ENCODE measurements at places on chromosomes 7 and 10.

GRCh38 chr10:75772153-75772887 lies 340.9 kb downstream of the LRMDA start:
- DNase-seq = no peak

DNA sequence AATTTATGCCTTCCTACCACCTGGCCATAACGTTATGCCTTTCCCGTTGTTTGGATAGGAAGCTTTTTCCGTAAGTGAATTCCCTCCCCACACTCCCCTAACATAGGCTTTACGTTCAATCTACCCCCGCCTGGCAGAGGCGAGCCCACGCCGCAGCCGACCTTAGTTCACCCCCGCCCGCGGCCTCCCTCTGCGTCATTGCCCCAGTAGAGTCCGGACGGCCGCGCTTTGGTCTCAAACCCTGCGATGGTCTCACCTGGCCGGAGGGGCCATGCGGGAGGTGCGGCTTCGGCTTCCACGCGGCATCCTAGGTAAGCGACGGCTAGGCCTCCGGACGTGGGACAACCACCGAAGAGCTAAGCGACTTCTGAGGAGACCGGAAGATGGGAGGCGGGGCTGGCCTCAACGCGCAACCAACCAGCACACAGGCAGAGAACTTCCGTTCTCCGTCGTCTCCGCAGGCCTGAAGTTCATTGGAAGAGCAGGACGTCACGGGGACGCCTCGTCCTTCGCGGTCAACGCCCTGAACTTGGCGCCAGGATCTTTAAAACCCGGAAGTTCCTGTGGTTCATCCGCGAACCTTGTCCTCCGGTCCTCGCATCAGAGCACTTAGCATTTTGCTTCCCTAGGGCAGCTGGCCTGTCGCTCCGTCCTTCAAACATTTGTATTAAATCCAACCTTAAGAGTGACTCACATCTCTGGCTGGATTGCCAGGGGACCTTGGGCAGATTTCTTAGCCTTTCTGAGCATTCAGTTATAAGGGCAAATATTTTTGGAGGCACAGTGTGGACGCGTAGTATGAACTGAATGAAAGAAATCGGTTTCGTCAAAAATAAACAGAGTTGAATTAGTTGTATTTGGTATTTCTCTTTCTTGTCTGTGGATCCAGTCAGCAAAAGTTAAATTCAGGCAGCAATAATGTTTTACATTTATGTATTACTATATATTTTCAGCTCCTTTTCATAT lies at the start of gene CHCHD2:
TSS of gene CHCHD2 (minus strand) at position 369 of the 966 bp plus-strand sequence. CDS start at position 306, 63 bp downstream.
- peak; percentile 90 for DNase-seq

DNA sequence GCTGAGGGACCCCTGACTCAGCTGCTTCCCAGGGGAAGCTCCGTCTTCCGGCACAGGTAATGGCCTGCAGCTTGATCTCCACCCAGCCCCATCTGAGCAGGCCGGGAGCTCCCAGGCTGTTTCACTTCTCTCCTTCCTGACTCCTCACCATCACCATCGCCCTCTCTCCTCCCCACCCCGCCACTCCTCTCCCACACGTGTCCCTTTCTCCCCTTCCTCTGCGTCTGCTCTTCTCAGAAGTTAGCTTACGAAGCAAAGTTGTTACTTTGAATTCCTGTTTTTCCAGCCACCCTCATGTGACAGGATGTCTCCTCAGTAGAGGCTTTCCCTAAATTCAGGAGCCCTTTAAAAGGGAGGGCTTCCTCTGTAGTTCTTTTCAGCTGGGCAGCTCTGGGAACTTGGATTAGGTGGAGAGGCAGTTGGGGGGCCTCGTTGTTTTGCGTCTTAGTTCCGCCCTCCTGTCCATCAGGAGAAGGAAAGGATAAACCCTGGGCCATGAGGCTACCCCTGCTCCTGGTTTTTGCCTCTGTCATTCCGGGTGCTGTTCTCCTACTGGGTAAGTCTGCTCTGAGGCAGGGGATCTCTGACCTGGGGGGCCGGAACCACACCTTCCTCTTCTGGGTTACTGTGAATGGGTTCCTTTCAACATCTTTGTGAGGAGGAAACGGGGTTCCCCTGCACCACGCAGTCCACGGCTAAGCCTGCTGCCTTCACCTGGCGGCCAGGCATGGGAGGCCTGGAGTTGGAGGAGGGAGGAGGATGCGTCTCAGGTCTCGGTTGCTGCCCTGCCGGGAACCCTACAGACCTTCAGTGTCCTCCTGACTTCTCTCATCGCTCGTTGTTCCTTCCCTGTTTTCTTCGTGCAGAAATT lies at the start of gene MRC1:
TSS of gene MRC1 (plus strand) at position 378 of the 871 bp plus-strand sequence. CDS start at position 496, 118 bp downstream.
- DNase-seq = no peak

GRCh38 chr10:125264091-125264490 lies 103.7 kb upstream of the CTBP2 start:
- DNase-seq = no peak

DNA sequence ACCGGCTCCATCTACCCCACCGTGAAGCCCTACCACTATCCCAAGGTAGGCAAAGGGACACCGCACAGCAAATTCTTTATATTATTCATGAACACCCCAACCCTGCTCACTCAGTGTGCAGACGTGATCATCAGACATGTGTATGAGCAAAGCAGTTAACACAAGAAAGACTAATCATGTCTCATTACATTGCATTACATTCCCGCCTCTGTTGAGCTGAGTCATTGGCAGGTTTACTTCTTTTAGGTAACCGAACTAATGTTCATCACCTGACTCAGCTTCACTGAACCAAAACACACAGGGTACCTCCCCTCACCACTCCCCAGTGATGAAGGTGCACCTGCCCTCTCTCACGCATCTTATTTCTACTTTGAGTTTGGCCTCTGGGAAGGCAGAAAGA lies 233.4 kb downstream of the PAXIP1 start:
- no peak for DNase-seq

GRCh38 chr7:1269336-1269890 lies 36.7 kb downstream of the UNCX start:
- no peak for DNase-seq

GRCh38 chr7:102810916-102811315 lies 62.1 kb downstream of the FAM185A start:
- no peak for DNase-seq

- DNase-seq = no peak
These were observed 187.5 kb downstream of the CELF2 start for GRCh38 chr10:11205030-11205772.

DNA sequence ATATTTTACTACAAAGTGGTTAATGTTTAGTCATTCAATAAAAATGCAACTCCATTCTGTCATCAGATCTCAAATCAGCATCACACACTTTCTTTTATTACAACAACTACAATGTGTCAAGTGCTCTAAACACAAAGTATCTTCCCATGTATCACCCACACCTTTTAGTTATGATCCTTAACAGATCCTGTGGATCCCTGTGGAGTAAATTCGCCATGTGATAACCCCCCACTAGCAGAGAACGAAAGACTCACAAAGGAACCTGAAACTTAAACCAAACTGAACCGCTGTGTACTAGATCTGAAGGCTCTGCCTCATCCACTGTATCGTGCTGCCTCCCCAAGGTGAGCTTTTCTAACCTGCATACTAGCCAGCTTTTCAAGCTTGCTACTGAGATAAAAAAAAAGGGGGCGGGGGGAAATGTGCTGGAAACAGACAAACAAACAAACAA lies 1.7 kb downstream of the DPY19L1 start:
- DNase-seq = no peak

DNA sequence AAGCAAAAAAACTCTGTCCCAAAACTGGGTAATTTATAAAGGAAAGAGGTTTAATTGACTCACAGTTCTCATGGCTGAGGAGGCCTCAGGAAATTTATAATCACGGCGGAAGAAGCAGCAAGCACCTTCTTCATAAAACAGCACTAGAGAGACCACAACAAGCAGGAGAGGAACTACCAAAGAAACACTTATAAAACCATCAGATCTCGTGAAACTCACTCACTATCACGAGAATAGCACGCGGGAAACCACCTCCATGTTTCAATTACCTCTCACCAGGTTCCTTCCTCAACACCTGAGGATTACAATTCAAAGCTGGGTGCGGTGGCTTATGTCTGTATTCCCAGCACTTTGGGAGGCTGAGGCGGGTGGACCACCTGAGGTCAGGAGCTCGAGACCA lies 48.5 kb downstream of the PDIA4 start:
- no peak for DNase-seq

- DNase-seq = no peak
These were observed 169.7 kb upstream of the PHYHIPL start for GRCh38 chr10:59006511-59007306.

- no peak for DNase-seq
These were observed 30.5 kb downstream of the CPED1 start for GRCh38 chr7:121019018-121019417.

DNA sequence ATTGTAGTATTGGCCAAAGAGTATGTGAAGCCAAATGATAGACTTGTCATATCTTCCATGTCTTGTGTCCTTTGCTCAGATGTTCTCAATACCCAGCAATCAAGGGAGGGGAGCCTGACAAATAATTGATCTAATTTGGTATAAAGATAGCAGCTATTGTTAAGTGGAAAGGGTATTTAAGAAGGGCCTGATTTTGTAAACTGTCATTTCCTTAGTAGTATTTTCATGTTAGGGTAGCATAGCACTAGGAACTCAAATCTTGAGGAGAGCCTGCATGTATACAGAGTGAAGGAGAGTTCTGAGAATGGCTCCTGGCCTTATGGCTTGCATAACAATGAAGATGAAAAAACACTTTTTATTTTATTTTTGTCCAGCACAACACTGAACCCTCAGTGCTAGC lies 53.1 kb downstream of the GNAI1 start:
- no peak for DNase-seq

- DNase-seq = no peak
These were observed 8.8 kb downstream of the DPYSL4 start for GRCh38 chr10:132195366-132196075.

GRCh38 chr10:79020015-79020491 lies 48.7 kb upstream of the ZMIZ1 start:
- DNase-seq = no peak

- no peak for DNase-seq
These were observed 650.5 kb upstream of the SORCS1 start for GRCh38 chr10:107814865-107815487.

- no peak for DNase-seq
These were observed 18.9 kb downstream of the JMJD1C start for GRCh38 chr10:63446716-63447440.
